Astrocyte of the spinal cord (primary cell): ENCODE measurements at places on chromosomes 12 and 14.
A peak's percentile ranks its signal among the peaks of the same experiment; 100 is the strongest.

GRCh38 chr12:109775172-109775881 lies 57.9 kb downstream of the TRPV4 start:
- DNase-seq: peak; percentile 59

- no peak for DNase-seq
These were observed 16.7 kb upstream of the IFNG start for GRCh38 chr12:68176257-68176656.

DNA sequence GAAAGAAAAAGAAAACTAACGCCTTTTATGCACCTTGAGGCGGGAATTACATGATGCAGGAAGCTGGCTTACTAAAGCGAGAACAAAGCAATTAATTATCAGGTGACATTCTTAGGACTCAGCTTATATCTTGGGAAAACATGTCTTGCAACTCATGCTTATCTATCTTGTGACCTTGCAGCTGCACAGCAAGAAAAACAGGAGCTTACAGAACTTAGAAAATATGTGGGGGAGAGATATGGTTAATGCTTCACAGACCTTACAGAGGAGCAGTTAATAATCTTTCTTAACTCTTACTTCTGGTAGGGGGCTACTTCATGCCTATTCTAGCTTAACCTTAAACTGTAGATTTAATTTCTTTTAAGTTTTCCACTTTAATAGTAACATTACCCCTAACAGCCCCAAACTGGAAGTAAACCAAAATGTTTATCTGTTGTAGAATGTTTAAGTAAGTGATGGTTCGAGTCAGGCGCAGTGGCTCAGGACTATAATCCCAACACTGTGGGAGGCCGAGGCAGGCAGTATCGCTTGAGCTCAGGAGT lies 13.2 kb upstream of the OR11G2 start:
- no peak for DNase-seq

DNA sequence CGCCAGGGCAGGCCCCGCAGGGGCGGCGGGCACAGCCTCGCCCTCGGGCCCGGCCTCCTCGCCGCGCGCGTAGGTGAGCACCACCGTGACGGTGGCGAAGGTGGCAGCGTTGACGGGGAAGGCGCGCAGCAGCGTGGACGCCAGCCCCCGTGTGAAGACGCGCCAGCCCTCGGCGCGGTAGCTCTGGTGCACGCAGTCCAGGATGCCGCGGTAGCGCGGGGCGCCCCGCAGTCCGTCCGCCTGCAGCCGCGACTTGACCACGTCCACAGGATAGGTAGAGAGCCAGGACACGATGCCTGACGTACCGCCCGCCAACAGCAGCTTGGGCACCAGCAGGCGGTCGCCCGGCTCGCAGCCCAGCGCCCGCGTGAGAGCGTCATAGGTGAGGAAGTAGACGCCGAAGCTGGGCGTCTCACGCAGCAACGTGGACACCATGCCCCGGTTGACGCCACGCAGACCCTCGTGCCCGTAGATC lies 13.9 kb downstream of the SLC25A29 start:
- DNase-seq: no peak

DNA sequence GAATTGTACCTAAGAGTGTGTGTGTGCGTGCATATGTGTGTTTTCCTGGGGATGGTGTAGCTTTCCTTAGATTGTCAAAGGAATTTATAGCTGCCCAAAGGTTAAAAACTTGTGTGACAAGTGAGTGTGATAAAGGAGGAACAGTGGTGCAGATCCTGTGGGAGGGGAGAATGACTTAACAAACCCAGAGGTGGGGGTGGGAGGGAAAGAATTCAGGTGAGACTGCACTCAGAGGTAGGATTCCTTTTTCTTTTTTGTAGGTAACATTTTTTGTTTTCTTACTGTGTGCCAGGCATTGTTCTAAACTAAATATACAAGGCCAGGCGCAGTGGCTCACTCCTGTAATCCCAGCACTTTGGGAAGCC lies 45.3 kb upstream of the SINHCAF start:
- no peak for DNase-seq

- peak; percentile 4 for DNase-seq
These were observed 20.6 kb upstream of the CLEC2D start for GRCh38 chr12:9648701-9649531.

DNA sequence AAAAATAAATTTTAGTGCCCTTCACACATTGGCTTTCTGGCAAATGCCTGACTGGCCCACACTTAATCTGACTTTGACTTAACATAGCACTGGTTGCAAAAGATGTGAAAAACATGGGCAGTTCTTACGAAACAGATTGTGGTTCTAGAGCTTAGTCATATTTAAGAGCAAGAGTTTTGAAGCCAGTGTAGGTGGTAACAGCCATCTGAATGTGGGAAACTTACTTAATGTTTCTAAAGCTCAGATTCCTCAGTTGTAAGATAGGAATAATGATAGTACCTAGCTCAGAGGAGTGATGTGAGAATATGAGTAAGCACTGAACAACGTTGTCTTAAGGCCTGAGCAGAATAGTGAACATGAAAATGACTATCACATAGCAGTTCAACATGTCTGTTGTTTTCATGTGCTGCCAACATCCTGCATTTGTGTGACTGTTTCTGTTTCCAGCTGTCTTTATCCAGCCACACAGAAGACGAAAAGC lies 262.7 kb downstream of the SYT1 start:
- peak; percentile 90 for DNase-seq

- peak; percentile 39 for DNase-seq
These were observed 107.0 kb downstream of the PTCSC3 start for GRCh38 chr14:36069535-36069900.

- peak; percentile 12 for DNase-seq
These were observed 1.6 kb downstream of the CMKLR1 start for GRCh38 chr12:108337235-108338223.

GRCh38 chr14:103613517-103613916 lies 15.5 kb upstream of the KLC1 start:
- no peak for DNase-seq

DNA sequence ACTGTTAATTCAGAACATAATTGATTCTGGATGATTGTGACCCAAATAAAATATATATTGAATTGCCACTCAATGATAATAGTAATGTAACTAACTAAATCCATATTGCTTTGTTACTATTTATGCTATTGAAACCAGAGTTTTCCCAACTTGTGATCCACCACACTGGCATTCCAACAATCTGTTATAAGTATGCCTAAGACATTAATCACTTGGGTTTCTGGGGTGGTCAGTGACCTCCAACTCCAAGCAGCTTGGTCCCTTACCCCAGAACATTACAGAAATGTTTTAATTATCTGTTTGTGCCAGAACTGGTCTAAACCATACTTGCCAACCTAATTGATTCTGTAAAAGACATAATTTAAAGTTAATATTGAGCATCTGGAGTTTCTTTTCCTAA lies 14.6 kb downstream of the CAPS2 start:
- peak; percentile 41 for DNase-seq

- no peak for DNase-seq
These were observed 29.5 kb upstream of the FBXO34 start for GRCh38 chr14:55241673-55242072.

GRCh38 chr14:56202256-56202655 lies 84.0 kb downstream of the PELI2 start:
- DNase-seq: no peak

DNA sequence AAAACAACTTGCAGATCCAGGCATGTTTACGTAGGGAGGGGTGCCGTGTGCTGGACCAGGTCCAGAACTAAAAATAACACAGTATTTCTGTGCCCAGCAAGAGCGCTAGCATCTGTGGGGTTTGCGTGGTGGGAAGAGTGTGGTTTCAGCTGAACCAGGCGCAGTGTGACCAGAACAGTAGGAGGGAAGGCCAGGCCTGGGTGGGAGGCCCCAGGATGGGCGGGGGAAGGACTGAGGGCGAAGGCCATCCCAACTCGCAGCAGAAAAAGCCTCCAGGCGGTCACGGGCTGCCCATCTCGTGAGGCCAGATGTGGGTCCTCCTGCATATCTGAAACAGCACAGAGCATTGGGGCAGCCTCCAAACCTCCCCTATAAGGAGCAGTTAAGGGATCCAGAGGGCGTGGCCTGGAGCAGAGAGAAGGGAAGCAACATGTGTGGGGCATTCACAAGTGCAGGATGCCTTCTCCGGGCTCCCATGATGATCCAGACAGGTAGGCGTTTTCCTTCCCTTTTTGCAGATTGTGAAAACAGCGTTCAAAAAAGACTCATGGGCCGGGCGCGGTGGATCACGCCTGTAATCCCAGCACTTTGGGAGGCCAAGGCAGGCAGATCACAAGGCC lies 17.8 kb upstream of the CD9 start:
- peak; percentile 79 for DNase-seq

- no peak for DNase-seq
These were observed 15.1 kb downstream of the NAP1L1 start for GRCh38 chr12:76069339-76069738.

- DNase-seq: peak; percentile 93
These were observed 115.6 kb downstream of the DIP2B start for GRCh38 chr12:50620109-50620977.

GRCh38 chr12:125137766-125138344 lies 72.6 kb downstream of the AACS start:
- no peak for DNase-seq

- no peak for DNase-seq
These were observed 176.6 kb downstream of the KTN1 start for GRCh38 chr14:55756557-55756956.
